Activated CD8-positive, alpha-beta memory T cell treated with anti-CD3 and anti-CD28 coated beads, Interleukin-2, amount 50 U/mL, for 4 hours (primary cell): ENCODE measurements at places on chromosomes 3 and 15.

GRCh38 chr15:78408355-78408640 is 29.7 kb upstream of the IREB2 start:
- no peak for DNase-seq

- DNase-seq, result no peak
These were observed 235.1 kb downstream of the CD47 start for GRCh38 chr3:107855710-107856109.

GRCh38 chr3:120171134-120171873 is 77.1 kb upstream of the GSK3B start:
- DNase-seq, result no peak

GRCh38 chr15:65778269-65778668 is 13.8 kb downstream of the DENND4A start:
- no peak for DNase-seq

- no peak for DNase-seq
These were observed 5.6 kb upstream of the ISLR start for GRCh38 chr15:74167891-74168331.

DNA sequence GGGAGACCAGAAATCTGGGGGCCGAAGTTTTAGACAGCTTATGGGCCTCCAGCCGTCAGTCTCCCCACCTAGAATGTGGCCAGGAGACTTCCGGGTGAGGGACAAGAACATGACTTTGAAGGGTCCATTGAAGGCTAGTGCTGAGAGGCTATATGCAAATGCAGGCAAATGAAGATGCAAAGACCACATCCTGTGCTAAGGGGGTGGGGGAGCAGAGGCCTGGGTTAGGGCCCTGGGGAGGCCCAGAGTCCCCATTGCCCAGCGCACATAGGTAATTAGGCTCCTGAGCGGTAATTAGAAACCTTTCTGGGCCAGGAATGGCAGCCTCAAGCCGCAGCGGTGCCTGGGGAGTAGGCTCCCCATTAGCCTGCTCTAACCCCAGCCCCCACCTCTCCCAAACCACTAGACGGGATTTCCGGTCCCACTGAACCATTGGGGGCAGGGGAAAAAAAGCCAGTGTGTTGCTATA is 6.8 kb downstream of the CSK start:
- DNase-seq, result no peak

DNA sequence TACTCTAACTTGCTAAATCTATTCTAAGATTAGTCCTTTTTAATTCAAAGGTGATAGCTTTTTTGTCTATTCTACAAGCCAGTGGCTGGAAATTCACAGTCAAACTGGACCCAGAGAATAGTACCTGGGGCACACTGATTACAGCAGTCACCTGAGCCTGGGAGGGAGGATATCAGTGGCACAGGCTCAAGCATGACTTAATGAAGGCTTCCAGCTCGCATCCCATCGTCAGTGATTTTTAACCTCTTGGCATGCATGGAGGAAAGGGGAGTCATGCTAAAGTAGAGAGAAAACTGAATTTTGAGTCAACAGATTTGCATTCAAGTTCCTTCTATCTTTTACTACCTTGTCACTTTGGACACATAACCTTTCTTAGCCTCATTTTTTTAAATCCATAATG is 24.8 kb downstream of the GOLIM4 start:
- DNase-seq, result no peak

GRCh38 chr15:52288051-52288942 is 7.3 kb downstream of the MYO5C start:
- no peak for DNase-seq

DNA sequence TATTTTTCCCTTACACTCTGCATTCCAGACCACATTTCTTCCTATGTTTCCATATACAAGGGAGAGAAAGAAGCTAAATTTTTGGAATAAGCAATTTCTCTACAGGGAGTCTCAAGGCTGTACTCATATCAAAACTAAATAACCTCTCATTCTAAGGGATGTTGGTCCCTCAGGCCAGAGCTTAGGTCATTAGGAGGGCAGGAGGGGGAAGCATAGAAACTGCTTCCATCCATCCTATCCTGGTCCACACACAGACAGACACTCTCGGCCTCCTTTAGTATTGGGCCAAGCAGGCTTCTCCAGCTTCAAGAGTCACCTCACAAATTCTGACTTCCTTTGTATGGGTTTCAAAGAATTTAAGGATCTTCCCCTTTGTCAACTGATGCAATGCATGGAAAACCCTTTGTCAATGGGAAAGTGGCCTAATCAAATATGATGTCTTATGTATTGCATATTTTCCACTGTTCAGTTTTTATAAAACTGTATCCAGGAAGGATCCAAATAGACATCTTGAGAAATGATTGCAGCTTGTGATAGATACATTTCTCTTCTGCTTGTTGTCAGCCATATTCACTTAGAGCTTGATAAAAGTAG is 140.7 kb upstream of the RARB start:
- no peak for DNase-seq

GRCh38 chr3:127000119-127000518 is 17.2 kb downstream of the PLXNA1 start:
- DNase-seq, result no peak

DNA sequence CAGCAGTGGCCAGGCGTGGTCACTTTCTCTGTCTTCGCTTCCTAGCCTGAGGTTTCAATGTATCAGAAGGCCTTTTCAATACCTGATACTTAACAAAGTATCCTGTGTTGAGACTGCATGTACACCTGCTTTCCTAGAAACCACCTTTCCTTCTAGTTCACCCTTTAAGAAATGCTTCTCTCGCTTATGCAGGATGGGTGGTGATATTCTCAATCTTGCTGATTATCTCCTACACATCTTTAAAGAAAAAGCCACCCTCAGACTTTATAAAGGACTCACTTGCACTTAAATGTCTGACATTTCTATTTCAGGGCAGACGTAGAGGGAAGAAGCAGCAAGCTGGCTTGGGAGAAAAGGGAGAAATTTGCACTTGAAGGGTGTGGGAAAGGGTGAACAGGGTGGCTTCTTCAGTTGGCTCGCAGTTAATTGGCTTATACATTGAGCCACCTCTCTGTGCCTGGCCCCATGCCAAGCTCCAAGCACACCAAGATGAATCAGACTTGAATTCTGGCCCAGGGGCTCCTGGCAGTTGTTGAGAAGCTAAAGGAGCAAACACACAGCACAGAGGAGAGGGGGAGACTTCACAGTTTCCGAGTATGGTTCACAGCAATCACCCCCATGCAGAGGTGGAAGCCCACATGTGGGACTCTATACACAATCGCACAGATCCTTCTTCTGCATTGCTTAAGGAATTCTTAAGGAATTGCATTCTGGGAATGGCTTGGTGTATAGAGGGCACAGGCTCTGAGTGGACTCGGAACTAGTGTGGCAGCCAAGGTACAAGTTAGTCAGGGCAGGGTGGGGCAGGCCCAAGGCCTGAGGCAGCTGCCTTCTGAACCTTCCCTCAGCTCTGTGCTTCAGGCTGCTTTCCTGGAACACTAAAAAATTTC is 1.3 kb downstream of the ARL6IP5 start:
- peak; percentile 81 for DNase-seq

- no peak for DNase-seq
These were observed 400.1 kb downstream of the NSUN3 start for GRCh38 chr3:94462931-94463330.

DNA sequence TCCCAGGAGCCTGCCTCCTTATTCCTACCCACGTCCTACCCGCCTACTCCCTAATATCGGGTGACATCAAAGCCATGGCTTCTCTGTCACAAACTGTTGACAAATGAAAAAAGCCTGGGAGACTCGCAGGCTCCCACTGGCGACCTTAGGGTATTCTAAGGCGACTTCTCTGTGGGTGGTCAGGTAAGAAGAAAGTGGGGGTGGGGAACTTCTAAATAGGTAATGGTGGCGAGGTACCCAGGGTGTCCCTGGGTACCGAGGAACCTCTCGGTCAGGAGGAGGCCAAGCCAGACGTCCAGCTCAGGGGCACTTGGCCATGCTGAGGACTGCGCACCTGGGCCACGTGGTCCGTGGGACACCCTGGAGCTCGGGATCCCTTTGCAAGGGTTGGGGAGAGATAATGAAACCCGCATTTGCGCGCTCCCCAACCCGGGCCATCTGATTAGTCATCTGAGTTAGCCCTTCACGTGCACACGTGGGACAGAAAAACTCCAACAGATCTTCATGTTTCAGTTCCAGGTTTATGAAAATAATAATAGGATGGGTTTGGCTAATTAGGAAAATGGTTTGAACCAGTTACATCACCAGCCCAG is 78.2 kb downstream of the NR2F2 start:
- DNase-seq, result no peak

- no peak for DNase-seq
These were observed 8.5 kb downstream of the XPC start for GRCh38 chr3:14169871-14170270.

DNA sequence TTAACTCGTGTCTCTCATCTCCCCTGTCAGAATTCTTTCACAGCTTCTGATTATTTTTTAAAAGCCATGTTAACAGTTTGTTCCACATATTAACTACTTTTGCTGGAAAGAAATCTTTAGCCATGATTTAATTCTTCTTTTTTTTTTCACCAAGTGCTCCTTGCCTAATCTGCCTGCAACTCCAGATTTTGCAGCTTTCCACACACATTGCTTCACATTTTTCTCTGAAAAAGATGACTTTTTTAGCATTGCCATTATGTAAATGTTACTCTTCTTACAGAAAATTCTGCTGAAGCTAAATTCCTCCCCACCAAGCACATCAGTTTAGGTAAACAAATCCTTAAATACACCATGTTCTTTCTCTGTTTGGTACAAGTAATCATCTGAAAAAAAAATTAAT is 23.4 kb upstream of the PPARG start:
- DNase-seq, result no peak

DNA sequence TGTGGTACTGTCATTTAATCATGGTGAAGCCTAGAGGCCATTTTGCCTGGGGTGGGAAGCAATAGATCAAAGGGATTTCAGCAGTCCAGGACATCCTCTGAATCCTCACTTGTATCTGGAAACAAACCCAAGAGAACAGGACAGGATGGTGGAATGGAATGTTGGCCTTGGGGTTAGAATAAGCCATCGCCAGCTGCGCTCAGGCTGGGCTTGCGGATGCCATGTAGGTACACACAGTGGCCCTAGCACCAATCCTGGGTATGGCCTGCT is 76.5 kb upstream of the ALDH1A3 start:
- DNase-seq, result no peak

DNA sequence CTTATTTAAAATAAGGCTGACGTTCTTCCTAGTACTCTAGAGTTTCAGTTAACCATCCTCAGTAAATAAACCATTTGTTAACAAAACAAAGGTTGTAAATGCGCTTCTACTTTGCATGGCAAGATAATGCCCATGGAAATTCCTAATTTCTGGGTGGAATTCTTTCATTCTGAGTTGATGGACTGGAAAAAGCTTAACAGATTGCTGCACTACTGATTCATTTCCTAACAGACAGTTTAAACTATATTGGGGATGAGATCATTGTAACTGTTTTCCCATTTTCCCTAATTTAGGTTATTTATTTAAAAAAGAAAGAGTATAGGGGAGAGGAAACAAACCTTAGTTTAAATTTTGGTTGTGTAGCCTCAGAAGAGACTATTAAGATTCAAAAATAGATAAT is 342.2 kb downstream of the NLGN1 start:
- no peak for DNase-seq

GRCh38 chr3:97827741-97828471 is 6.1 kb downstream of the CRYBG3 start:
- no peak for DNase-seq

GRCh38 chr3:4218456-4219226 is 84.5 kb upstream of the SETMAR start:
- no peak for DNase-seq

GRCh38 chr3:133159498-133160475 is 121.6 kb downstream of the TMEM108 start:
- no peak for DNase-seq

DNA sequence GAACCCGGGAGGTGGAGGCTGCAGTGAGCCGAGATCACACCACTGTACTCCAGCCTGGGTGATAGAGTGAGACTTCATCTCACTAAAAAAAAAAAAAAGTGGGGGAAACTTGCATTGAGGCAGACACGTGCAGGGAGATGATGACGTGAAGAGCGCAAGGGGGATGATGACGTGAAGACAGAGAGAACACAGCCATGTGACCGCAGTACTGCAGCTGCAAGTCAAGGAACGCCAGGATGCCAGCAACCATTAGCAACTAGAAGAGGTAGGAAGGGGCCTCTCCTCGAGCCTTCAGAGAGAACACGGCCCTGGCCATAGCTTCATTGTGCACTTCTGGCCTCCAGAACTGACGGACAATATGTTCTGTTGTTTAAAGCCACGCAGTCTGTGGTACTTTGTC is 28.3 kb downstream of the RFT1 start:
- no peak for DNase-seq

DNA sequence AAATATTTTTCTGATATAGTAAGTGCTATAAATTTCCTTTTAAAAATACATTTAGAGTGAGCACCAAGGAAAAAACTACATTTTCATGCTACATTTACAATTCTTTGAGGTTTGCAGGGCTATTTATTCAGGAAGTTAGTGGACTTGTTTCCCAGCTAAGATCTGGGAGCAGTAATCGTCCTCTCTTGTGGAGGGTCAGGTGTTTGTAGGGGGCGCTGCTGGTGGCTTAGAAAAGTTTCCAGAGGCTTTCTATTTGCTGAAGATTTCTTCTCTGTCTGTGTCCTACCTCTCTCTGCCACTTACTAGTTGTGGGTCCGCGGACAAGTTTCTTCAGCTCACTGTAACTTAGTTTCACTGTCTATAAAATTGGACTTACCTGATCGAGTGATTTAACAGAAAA is 163.9 kb downstream of the PEX5L start:
- DNase-seq, result no peak

DNA sequence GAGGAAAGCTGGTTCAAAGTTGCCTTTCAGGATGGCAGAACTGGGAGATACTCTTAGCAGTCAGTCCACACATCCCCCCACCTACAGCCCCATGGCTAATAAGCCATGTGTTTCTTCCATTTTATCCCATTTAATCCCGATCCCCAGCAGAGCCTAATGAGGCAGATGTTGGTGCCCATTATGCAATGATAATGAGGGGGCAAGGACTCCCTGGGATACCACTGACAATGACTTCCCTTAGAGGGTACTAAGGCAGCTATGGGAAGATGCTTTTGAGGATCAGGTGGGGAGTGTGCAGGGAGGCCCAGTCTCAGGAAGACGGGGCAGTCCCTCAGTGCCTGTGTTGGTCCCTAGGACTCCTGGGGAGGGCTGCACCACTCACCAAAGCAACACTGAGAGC is 43.8 kb upstream of the TBC1D21 start:
- DNase-seq, result no peak

DNA sequence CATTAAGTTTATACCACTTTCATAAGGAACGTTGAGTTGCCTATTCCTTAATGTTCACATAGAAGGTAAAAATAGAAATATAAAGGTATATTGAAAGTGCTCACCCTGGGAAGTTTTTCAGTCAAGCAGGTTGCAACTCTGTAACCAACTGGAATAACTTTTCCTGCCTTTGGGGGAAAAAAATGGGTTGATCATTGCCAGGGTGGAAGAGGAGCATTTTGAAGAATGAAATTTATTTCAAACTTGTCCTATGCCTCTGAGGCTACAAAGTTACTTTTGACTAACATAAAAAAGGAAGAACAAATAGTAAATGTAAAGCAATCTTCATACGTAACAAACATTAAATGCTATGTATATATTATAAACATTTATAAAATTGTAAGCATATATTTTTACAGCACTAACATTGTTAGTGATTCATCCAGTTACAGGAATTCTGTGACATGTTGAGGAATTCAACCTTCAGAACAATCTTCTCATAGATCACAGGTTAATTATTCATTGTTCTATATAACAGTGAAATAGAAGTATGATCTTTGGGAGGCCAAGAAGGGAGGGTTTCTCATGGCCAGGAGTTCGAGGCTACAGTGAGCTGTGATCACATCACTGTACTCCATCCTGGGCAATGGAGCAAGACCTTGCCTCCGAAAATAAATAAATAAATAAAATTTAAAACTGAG is 13.5 kb downstream of the EFHB start:
- no peak for DNase-seq
